ENCODE measurements at places on chromosomes 4 and X. TPM values are rescaled to one million over a fixed set of nuclear protein-coding genes. Genes with fewer than 3 reads are reported as not detected.
A peak's percentile ranks its signal among the peaks of the same experiment; 100 is the strongest.

DNA sequence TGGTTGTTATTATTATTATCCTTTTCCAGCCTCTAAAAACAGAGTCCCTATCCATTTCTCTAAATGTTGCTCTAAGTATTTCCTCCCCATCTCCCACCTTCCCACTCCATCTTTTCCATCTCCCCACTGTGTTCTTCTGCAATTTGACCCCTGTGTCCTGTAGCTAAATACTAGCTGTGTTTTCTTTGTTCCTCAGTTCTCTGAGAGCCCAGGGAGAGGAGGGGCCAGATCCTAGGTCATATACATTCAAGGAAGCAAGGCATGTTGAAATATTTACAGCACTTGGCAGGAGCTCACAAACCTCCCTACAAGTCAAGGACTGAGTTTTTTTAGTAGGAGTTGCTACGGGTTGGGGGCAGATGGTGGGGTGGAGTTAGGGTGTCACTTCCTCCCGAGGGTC, 10.5 kb downstream of the SLC16A2 start:
- no peak overlapping the region for H3K27ac ChIP-seq
- peaks cover 6% of the 10 kb centered on the region for H3K4me1 ChIP-seq
- no peaks in the 10 kb centered on the region for H3K36me3 ChIP-seq
- peaks cover 30% of the 10 kb centered on the region for H3K27me3 ChIP-seq
- H3K4me3 ChIP-seq: no peak overlapping the region

DNA sequence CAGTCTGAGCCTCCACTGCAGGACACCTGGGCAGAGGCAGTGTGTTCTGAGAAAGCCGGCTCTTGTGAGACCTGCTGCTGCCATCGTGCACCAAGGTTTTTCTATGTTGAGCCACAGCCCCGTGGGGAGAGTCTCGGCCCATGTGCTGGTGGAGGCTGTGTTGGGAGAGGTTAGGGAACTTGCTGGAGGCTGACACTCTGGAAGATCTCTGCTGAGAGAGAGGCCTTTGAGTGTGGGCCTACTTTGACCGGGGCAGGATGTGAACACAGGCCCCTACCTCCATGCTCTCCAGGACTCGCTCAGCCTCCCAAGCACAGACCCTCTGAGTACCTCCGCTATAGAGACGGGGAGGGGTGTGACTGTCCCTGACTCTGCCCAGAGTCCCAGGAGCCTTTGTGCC, 1.3 kb upstream of the S100P start:
- H3K4me1 ChIP-seq: peaks cover 40% of the 10 kb centered on the region
- no peak overlapping the region for H3K4me3 ChIP-seq
- H3K36me3 ChIP-seq: no peaks in the 10 kb centered on the region
- H3K27ac ChIP-seq: peak overlapping the region; percentile 60
- no peak for DNase-seq

GRCh38 chr4:107261241-107261874, 225.2 kb upstream of the DKK2 start:
- DNase-seq: peak; percentile 35
- peaks cover 21% of the 10 kb centered on the region for H3K4me1 ChIP-seq
- H3K27me3 ChIP-seq: no peaks in the 10 kb centered on the region

DNA sequence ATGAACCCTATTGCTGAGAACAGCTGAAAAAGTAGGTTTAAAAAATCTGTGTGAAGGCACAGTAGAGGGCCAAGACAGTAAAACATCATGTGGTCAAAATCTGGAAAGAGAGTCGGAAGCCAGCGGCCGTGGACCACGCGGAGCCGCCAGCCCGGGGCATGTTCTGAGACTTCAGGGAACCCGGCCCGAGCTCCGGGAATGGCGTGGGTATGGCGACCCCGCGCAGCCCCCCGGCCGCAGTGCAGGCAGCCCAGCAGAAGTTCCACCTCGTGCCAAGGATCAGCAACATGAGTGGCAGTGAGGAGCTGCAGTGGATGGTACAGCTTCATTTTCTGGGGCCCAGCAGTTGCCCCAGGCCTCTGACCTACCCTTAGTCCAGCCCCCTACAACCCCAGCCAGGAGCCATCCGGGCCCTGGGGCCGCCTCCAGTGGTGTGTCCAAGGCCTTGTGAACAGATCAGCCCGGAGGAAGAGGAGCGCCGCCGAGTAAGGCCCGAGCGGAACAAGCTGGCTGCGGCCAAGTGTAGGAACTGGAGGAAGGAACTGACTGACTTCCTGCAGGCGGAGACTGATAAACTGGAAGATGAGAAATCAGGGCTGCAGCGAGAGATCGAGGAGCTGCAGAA, 94.2 kb downstream of the LARP1B start:
- H3K27ac ChIP-seq: no peak overlapping the region
- no peak for DNase-seq
- H3K36me3 ChIP-seq: peaks cover 27% of the 10 kb centered on the region

- H3K27ac ChIP-seq: no peak overlapping the region
- no peak overlapping the region for H3K4me3 ChIP-seq
- DNase-seq: peak; percentile 21
- no peaks in the 10 kb centered on the region for H3K36me3 ChIP-seq
- H3K27me3 ChIP-seq: no peaks in the 10 kb centered on the region
Observed at GRCh38 chr4:38266616-38267015, 306.4 kb downstream of the PTTG2 start.

DNA sequence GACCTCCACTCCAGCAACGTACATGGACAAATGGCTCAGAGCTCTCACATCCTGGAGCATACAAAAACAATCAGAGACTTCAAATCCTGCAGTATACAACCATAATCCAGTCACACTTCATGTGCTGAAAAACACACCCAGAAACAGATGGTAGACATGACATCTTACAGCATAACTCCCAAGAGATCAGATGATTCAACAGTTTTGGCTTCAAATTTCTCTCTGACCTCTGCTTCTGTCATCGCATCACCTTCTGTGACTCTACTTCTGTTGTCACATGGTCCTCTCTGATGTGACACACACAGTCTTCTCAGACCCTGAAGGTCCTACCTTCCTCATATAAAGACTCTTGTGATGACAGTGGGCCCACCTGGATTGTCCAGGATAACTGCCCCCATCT, 18.5 kb downstream of the SUV39H1 start:
- no peak overlapping the region for H3K27ac ChIP-seq
- no peak overlapping the region for H3K4me3 ChIP-seq
- H3K4me1 ChIP-seq: peaks cover 18% of the 10 kb centered on the region
- H3K36me3 ChIP-seq: no peaks in the 10 kb centered on the region

DNA sequence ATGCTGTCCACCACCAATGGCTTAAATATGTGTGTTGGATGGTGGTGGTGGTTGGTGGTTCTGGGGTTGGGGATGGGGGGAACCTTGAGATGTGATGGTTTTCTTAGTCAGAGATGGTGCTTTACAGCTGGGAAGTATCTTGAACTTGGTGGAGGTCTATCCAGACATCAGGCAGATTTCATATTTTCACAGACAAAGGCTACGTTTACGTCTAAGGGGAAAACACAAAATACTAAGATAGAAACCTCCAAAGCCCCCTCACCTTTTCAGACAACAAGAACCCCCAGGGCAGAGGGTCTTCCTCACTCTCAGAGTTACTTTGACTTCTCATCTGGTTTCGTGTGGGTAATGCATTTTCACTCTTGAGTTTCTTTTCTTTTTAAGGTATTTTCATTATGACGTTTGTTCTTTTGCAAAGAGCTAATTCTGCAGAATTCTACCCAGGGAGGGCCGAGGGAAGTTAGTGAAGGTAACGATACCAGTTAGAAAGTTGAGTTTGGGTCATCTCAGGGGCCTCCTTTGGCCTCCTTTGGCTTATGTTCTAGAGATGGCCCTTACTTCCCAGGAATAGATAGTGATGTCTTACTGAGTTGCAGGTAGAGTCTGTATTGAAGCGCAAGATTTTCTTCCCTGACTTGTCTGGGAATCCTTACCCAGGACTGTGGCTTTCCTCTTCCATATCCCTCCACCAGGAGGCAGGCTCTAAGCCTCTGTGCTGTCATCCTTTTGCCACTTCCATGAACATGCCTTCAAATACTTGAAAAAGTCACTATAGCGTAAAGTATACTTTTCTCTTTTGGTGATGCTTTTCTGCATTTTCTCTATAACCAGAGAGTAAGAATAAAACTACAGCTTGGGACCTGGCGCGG, 31.9 kb downstream of the RHOH start:
- peak; percentile 23 for DNase-seq
- H3K27me3 ChIP-seq: no peaks in the 10 kb centered on the region
- no peaks in the 10 kb centered on the region for H3K36me3 ChIP-seq
- no peak overlapping the region for H3K27ac ChIP-seq

GRCh38 chr4:8846826-8847225, 24.8 kb downstream of the HMX1 start:
- H3K4me3 ChIP-seq: no peak overlapping the region
- H3K27me3 ChIP-seq: no peaks in the 10 kb centered on the region
- no peaks in the 10 kb centered on the region for H3K4me1 ChIP-seq
- no peak overlapping the region for H3K27ac ChIP-seq
- DNase-seq: no peak
- peaks cover 6% of the 10 kb centered on the region for H3K36me3 ChIP-seq

DNA sequence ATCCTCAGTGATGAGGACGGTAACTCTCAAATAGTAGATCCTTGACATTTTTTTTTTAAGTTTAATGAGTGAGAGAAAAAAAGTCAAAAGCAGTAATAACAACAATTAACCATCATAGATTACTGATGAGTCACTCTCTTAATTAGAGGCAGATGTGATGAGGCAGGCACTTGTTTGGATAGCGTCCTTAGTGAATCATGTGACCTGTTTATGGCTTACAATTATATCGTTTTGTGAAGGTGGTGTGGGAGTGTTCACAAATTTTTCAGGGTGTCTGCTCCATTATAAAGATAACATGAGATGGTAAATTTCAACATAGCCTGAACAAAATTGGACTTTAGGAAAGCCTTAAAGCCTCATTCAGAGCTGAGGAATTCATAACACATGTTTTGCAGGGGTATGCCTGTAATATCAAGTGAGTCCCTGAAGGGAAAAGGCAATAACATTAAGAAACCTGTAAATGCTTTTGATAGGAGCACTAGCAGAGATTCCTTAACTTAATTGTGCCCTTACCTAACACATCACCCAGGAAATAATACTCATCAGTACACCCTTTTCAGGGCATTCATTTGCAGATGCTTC, 51.9 kb upstream of the XIAP start:
- DNase-seq: no peak
- H3K36me3 ChIP-seq: no peaks in the 10 kb centered on the region
- no peak overlapping the region for H3K27ac ChIP-seq
- H3K4me3 ChIP-seq: no peak overlapping the region
- H3K27me3 ChIP-seq: no peaks in the 10 kb centered on the region

GRCh38 chrX:154855256-154855655, 20.8 kb upstream of the SMIM9 start:
- DNase-seq: no peak
- H3K27me3 ChIP-seq: peaks cover 3% of the 10 kb centered on the region
- no peak overlapping the region for H3K4me3 ChIP-seq

- no peak overlapping the region for H3K27ac ChIP-seq
- peak; percentile 99 for DNase-seq
- peaks cover 35% of the 10 kb centered on the region for H3K4me1 ChIP-seq
- peak overlapping the region; percentile 60 for H3K4me3 ChIP-seq
- no peaks in the 10 kb centered on the region for H3K27me3 ChIP-seq
Observed at GRCh38 chr4:113445286-113445685, 316.3 kb downstream of the CAMK2D start.

PNMA6F gene
- total RNA-seq: not detected

DNA sequence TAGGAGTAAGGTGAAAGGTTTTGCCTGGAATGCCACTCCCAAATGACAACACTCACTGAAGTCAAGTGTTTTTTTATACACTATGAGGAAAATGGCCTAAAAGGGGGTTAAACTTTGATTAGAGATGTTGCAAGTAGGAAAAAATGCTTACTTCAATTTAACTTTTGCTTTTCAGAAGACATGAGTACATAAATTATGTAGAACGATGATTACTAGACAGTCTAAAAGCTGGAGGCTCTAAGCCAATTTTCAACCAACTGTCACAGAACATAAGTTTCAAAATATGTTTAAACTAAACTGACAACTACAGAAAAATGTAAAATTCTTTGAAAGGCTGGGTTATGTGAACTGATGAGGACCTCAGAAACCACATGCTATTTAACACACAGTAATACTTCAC, 83.4 kb downstream of the SHISA3 start:
- no peak for DNase-seq
- H3K27me3 ChIP-seq: no peaks in the 10 kb centered on the region
- no peak overlapping the region for H3K4me3 ChIP-seq
- H3K36me3 ChIP-seq: no peaks in the 10 kb centered on the region
- no peak overlapping the region for H3K27ac ChIP-seq
- H3K4me1 ChIP-seq: peaks cover 16% of the 10 kb centered on the region

- no peak overlapping the region for H3K27ac ChIP-seq
- no peaks in the 10 kb centered on the region for H3K36me3 ChIP-seq
- H3K4me1 ChIP-seq: no peaks in the 10 kb centered on the region
- H3K27me3 ChIP-seq: peaks cover 46% of the 10 kb centered on the region
- no peak for DNase-seq
Observed at GRCh38 chrX:132802033-132802432, 156.4 kb downstream of the HS6ST2 start.

- H3K4me3 ChIP-seq: no peak overlapping the region
- no peak overlapping the region for H3K27ac ChIP-seq
- peaks cover 16% of the 10 kb centered on the region for H3K4me1 ChIP-seq
- no peaks in the 10 kb centered on the region for H3K36me3 ChIP-seq
- no peaks in the 10 kb centered on the region for H3K27me3 ChIP-seq
- DNase-seq: no peak
Observed at GRCh38 chr4:15242021-15242420, 185.8 kb upstream of the C1QTNF7 start.

KDM5C gene
- 163 TPM for total RNA-seq

- H3K27me3 ChIP-seq: peaks cover 10% of the 10 kb centered on the region
- H3K4me3 ChIP-seq: no peak overlapping the region
- peak; percentile 96 for DNase-seq
- H3K4me1 ChIP-seq: peaks cover 7% of the 10 kb centered on the region
Observed at GRCh38 chrX:74343343-74344279, 39.6 kb downstream of the ZCCHC13 start.

GRCh38 chr4:152946446-152946845, 10.3 kb downstream of the FHDC1 start:
- no peaks in the 10 kb centered on the region for H3K27me3 ChIP-seq
- no peaks in the 10 kb centered on the region for H3K4me1 ChIP-seq
- no peak for DNase-seq
- no peak overlapping the region for H3K4me3 ChIP-seq
- no peak overlapping the region for H3K27ac ChIP-seq

DNA sequence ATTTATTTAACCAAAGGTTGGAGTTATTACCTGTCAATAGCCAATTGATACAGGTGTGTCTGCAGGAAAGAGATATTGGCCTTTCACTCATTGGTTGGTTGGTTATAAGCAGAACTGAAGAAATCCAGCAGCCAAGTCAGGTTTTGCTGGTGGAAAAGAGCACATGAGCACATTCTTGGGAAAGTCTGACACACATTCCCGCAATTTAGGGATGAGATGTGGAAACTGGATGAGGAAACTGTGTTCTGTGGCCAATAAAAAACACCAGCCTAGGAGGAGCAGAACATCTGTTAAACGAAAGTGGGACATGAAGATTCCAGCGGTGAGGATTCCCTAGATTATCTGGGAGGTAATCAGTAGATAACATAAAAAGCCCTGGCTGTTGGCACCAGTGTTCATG, 567.4 kb upstream of the CPEB2 start:
- no peak for DNase-seq
- no peaks in the 10 kb centered on the region for H3K36me3 ChIP-seq
- no peak overlapping the region for H3K27ac ChIP-seq
- no peaks in the 10 kb centered on the region for H3K4me1 ChIP-seq
- no peak overlapping the region for H3K4me3 ChIP-seq
- H3K27me3 ChIP-seq: no peaks in the 10 kb centered on the region

- no peak overlapping the region for H3K4me3 ChIP-seq
- H3K27ac ChIP-seq: peak overlapping the region; percentile 74
- H3K27me3 ChIP-seq: no peaks in the 10 kb centered on the region
- peaks cover 36% of the 10 kb centered on the region for H3K4me1 ChIP-seq
Observed at GRCh38 chr4:98909646-98910401, 19.1 kb downstream of the EIF4E start.
